ENCODE measurements at places on chromosomes 2 and 18.
A peak's percentile ranks its signal among the peaks of the same experiment; 100 is the strongest.

- no peak for DNase-seq
These were observed 243.8 kb downstream of the DLGAP1 start for GRCh38 chr18:4211111-4211837.

- DNase-seq: no peak
These were observed 35.9 kb upstream of the SNED1 start for GRCh38 chr2:240962300-240963064.

- no peak for DNase-seq
These were observed 181.4 kb upstream of the FN1 start for GRCh38 chr2:215617060-215617824.

DNA sequence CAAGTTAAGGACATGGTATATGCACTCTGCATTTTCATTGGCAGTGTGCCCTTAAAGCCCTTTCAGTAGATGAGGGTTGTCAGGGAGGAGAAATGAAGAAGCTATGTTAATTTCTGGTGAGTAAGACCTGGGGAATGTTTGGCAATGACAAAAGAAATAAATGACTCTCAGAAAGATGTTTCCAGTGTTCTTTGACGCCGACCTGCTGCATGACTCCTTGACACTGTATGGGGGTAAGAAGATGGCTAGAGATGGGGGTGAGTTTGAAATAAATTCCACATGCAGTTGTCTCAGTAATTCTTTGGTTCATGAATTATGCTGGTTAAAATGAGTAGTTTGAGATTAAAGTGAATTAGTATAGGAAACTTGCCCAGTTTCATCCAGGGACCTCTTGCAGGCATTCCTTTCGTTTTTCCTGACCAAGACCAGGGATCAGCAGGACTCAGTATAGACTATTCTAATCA, 5.9 kb downstream of the CCDC121 start:
- no peak for DNase-seq

- DNase-seq: no peak
These were observed 256.1 kb upstream of the SIX2 start for GRCh38 chr2:45265336-45265735.

- no peak for DNase-seq
These were observed 36.3 kb downstream of the SMAD4 start for GRCh38 chr18:51066273-51066672.

DNA sequence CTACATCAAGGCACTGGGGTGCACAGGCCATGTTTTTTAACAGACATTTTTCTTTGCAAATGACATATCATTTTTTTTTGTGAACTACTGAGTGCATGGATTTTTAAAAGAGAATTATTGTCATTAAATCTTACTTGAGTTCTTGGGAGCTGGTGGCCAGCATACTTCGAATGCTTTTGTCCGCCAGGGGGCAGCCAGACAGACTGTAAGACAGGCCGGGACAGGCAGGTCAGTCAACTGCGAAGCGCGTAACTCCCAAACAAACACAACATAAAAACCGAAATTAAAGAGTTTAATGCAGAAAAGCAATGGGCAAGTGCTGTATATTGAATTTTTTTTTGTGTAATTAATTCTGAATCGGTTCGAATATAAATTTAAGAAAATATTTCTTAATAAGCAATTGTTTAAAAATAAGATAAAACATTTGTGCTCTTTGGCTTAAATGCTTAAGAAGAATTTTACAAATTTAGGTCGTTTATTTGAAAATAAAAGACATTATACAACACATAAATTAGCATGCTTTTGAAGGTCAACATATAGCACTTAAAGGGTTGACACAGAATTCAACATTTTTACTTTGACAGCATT, 142.2 kb upstream of the PXDN start:
- no peak for DNase-seq

DNA sequence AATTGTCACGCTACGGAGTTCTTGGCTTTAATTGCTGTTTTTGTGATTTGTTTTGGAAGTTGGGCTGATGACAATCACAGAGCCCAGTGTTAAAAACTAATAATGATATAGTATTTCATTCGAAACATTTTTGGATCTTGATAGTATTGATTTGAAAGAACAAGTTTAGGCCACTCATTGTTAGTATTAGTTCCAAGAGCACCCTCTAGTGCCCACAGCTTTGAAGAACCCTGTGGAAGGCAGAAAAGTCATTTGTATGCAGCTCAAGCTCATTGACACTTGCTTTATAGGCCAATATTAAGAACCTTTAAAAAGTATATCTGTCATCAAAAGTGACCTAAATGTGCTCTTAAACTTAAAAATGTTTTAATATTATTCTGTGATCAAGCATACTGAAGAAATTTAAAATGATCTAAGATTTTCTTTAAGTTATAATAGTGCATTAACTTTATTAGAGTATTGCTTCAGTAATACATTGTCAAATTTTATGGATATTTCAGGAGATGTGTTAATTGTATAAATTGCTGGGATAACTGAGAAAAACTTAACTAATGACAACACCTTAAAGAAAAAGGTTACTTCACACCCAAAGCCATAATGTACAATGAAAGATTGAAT, 191.0 kb downstream of the GRB14 start:
- DNase-seq: peak; percentile 70

DNA sequence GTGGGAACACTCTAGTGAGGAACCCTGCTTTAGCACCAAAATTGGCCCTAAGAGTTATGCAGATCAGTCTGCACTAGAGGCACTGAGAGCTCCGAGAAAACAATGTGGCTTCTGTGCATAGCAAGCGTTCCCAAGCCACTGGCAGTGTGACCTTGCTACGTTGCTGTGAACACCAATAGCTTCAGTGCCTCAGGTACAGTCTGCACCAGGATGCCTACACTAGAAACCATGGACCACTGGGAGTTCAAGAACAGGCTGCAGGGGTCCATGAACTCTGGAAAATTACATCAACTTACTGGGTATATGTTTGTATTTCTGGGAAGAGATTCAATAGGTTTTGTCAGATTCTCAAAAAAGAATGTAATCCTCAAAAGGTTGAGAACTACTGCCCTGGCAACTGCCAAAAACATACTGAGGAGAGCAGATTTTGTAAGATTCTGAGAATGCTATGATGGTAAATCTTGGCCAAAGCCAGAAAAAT, 18.3 kb upstream of the SP3 start:
- DNase-seq: no peak

DNA sequence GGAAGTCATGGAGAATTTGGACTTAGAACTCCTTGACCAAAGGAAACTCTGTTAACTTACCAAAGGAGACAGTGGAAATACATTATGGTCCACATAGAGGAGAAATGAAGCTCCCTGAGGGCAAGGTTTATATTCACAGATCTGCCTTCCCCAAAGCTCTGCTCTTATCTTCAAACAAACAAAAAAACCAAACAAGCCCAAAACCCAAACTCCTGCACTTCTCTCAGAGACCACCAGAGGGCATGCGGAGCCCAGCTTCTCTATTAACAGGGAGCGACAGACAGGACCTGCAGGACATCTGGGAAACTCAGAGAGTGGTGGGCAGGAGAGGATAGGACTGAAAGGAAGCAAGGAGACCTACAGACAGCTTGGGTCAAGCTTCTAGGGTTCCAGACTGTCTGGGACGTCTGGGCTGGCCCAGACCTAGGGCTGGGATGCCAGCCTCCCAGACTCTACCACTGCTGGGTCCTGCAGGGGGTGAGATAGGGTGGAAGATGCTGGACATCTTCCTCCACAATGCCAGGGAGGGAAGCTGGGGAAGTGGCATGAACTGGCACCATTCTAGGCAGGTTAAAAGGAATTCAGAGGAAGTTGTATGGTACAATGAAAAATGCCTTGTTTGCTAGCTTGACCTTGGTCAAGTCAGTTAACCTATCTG, 4.0 kb upstream of the WNT10A start:
- peak; percentile 65 for DNase-seq

DNA sequence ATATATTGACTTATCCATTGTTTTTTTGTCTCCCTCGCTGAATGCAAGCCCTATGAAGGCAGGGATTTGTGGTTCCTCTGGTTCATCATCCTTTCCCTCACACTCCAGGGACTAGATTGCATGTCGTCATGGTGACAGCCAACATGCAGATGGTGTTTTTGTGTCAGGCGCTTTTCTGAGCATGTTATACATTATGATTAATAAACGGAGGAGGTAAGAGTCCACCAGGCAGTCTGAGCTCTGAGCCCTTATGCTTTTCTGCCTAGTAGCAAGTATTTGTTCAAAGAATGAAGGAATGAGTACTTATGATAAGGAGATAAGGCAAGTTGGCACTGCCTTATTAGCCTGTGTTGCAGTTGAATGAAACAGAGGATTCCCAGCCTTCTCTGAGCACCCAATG, 181.6 kb downstream of the MGAT5 start:
- no peak for DNase-seq

DNA sequence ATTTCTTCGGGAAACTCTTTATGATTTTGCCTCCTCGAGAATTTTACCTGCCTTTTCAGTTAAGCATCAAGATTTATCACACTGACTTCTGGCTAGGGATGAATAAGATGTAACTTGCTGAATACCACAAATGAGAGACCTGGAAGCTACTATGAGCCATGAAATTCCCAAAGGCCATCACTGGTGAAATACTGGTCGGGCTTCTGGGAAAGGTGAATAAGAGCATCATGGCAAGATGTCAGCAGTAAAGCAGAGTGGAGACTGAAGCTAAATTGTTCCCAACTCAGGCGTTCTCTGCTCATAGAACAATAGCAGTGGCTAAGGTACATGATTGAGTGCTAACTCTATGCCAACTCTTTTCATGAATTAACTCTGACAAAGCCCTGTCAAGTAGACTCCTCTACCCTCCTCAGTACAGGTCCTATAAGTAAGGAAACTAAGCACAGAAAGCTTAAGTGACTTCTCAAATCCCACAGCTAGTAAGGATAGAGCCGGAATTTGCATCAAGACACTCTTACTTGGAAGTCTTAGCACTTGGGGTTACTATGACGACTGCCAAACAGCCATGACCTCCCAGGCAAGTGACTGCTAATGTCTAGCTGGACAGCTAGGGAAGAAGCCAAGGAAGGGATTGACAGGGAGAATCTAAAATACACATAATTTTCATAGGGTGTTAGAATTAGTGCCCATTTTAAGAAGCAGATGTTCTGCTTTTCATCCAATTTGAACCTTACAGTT, 22.7 kb upstream of the DSC3 start:
- DNase-seq: no peak

GRCh38 chr18:41972067-41972925, 17.3 kb downstream of the PIK3C3 start:
- no peak for DNase-seq

DNA sequence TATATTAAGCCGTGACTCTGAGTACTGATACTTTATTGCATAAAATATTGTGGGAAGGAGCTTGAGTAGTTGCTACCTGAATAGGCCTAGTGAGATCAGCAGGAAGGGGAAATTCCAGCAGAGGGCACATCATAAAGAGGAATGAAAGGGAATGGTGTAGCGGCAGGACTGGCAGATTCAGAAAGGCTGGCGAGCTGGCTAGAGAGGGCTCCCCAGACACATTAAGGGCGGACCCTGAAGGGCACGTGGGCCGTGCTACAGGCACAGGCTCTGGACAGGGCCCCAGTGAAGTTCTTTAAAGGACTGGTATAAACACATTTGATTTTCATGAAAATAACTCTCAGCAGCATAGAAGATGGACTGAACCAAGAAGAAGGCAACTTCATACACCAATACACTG, 43.0 kb downstream of the PTPN2 start:
- DNase-seq: no peak

- no peak for DNase-seq
These were observed 220.5 kb downstream of the PMAIP1 start for GRCh38 chr18:60120231-60120750.

DNA sequence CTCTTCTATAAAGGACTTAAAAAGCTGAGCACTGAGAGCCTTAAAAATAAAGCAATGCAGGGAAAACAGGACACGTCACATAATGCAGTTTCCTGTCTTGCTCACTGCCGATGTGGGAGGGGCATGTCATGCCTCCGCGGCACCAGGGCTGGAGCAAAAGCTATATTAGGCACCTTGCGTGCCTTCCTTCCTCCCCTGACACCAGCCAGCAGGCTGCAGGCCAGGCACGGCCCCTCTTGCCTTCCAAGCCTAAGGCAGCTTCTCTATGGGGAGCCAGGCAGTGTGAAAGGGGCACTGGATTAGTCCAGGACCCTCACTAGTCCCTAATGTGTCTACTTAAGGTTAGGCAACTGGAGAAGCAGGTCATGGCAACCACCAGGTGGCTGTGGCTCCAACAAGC, 26.3 kb downstream of the MRPL35 start:
- DNase-seq: no peak

- DNase-seq: peak; percentile 64
These were observed 42.5 kb downstream of the LYPD6B start for GRCh38 chr2:149080971-149081370.

- DNase-seq: no peak
These were observed 19.0 kb downstream of the AFTPH start for GRCh38 chr2:64543008-64543697.

GRCh38 chr18:61464551-61465142, 131.4 kb downstream of the CDH20 start:
- no peak for DNase-seq

GRCh38 chr2:144162652-144163051, 357.3 kb downstream of the ZEB2 start:
- peak; percentile 48 for DNase-seq

GRCh38 chr2:182666674-182667314, 49.3 kb upstream of the DNAJC10 start:
- DNase-seq: peak; percentile 2

- peak; percentile 33 for DNase-seq
These were observed 369.7 kb upstream of the TRIB2 start for GRCh38 chr2:12347066-12347493.

DNA sequence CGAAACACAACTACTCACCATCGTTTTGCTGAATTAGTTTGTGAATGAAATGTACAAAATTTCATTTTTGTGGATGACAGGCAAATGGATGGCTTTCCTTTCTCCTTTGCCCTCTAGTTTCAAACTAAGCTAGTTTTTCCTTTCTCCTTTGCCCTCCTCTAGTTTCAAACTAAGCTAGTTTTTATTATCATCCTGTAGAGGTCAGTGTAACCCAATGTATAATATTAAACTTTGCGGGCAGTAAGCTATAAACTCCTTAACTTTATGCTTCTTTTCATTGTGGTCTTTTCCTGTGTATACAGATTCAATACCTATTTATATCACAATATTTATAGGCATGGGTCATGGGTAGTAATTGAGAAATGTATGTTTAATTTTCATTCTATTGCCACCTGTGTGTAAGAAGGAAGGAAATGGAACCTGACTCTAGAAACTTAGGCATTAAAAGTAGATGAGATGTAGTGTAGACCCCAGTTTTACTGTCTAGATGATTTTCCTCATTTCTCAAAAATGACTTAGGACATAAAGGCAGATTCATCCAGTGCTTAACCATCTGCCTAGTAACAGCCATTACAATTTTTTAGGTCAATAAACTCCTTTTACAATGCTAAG, 58.1 kb downstream of the MAP3K19 start:
- DNase-seq: no peak

GRCh38 chr2:62447411-62447810, 58.6 kb downstream of the TMEM17 start:
- DNase-seq: no peak

- DNase-seq: peak; percentile 41
These were observed 777 bp upstream of the RAB17 start for GRCh38 chr2:237591141-237591881.
